GM12878 (cell line): ENCODE measurements at places on chromosomes 5 and 9. TPM values are rescaled to one million over a fixed set of nuclear protein-coding genes. Genes with fewer than 3 reads are reported as not detected.

- no peak for DNase-seq
- H3K27ac ChIP-seq, result no peak overlapping the region
- H3K36me3 ChIP-seq, result no peaks in the 10 kb centered on the region
- H3K27me3 ChIP-seq, result no peaks in the 10 kb centered on the region
- no peak overlapping the region for H3K4me3 ChIP-seq
These were observed 37.2 kb downstream of the GOLM1 start for GRCh38 chr9:86061972-86062739.

The FOXI1 gene
- not detected in 2 replicates for polyA plus RNA-seq

GRCh38 chr5:133947431-133947841 is 21.0 kb downstream of the C5orf15 start:
- H3K36me3 ChIP-seq, result no peaks in the 10 kb centered on the region
- DNase-seq, result no peak
- no peaks in the 10 kb centered on the region for H3K4me1 ChIP-seq
- no peak overlapping the region for H3K4me3 ChIP-seq
- no peaks in the 10 kb centered on the region for H3K27me3 ChIP-seq

GRCh38 chr5:71782393-71782770 is 63.3 kb downstream of the CARTPT start:
- H3K27ac ChIP-seq, result no peak overlapping the region; the same call in 1 of the 2 replicates
- H3K36me3 ChIP-seq, result no peaks in the 10 kb centered on the region
- no peaks in the 10 kb centered on the region; the same call in 1 of the 2 replicates for H3K27me3 ChIP-seq
- H3K4me1 ChIP-seq, result peaks cover 15% of the 10 kb centered on the region
- DNase-seq, result peak; percentile 24

The CCDC69 gene
- polyA plus RNA-seq, result 53.0 and 59.8 TPM in 2 replicates

GRCh38 chr5:177471610-177472356 is 1.7 kb downstream of the DBN1 start:
- peaks cover 12% of the 10 kb centered on the region for H3K4me1 ChIP-seq
- H3K27me3 ChIP-seq, result no peaks in the 10 kb centered on the region
- no peak overlapping the region for H3K27ac ChIP-seq
